ENCODE measurements at places on chromosomes 3 and 15. TPM values are rescaled to one million over a fixed set of nuclear protein-coding genes. Genes with fewer than 3 reads are reported as not detected.
A peak's percentile ranks its signal among the peaks of the same experiment; 100 is the strongest.

GRCh38 chr15:25787855-25788520 lies 75.1 kb downstream of the ATP10A start:
- peak overlapping the region; percentile 46 for H3K4me3 ChIP-seq
- no peak overlapping the region for H3K27ac ChIP-seq
- H3K36me3 ChIP-seq, result no peaks in the 10 kb centered on the region
- H3K27me3 ChIP-seq, result peaks cover 2% of the 10 kb centered on the region
- H3K4me1 ChIP-seq, result peaks cover 81% of the 10 kb centered on the region

GRCh38 chr3:72163809-72164634 lies 379.1 kb upstream of the PROK2 start:
- no peak for DNase-seq
- no peak overlapping the region for H3K27ac ChIP-seq
- peaks cover 1% of the 10 kb centered on the region for H3K27me3 ChIP-seq
- peaks cover 1% of the 10 kb centered on the region for H3K4me1 ChIP-seq

GRCh38 chr3:16290007-16290826 lies 25.2 kb downstream of the OXNAD1 start:
- peaks cover 5% of the 10 kb centered on the region for H3K27me3 ChIP-seq
- DNase-seq, result peak; percentile 47
- H3K27ac ChIP-seq, result peak overlapping the region; percentile 93
- peak overlapping the region; percentile 68 for H3K4me3 ChIP-seq

GRCh38 chr3:104909198-104909597 lies 457.5 kb upstream of the ALCAM start:
- no peak overlapping the region for H3K27ac ChIP-seq
- H3K27me3 ChIP-seq, result no peaks in the 10 kb centered on the region
- no peaks in the 10 kb centered on the region for H3K36me3 ChIP-seq
- DNase-seq, result no peak
- no peaks in the 10 kb centered on the region for H3K4me1 ChIP-seq

DNA sequence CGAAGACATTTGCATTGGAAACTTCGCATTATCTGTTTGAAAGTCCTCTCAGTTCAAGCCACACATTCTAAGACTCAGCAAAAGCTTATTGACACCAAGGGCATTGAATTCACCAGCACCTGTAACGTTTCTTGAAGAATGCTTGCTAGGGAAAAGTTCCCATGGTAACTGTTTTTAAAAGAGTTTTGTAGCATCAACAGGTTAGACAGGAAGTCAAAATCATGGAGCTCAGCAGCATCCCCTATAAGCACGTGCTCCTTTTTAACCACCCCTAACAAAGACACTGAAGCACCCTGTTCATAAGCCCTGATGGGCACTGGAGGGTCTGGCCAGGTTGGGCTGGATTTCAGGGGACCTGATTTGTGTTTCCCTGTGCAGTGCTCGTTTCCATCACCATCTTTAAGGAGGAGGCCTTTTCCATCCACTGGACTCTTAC lies 229.7 kb upstream of the BHLHE40 start:
- H3K4me3 ChIP-seq, result peak overlapping the region; percentile 69
- peaks cover 84% of the 10 kb centered on the region for H3K4me1 ChIP-seq
- H3K27ac ChIP-seq, result peak overlapping the region; percentile 91

DNA sequence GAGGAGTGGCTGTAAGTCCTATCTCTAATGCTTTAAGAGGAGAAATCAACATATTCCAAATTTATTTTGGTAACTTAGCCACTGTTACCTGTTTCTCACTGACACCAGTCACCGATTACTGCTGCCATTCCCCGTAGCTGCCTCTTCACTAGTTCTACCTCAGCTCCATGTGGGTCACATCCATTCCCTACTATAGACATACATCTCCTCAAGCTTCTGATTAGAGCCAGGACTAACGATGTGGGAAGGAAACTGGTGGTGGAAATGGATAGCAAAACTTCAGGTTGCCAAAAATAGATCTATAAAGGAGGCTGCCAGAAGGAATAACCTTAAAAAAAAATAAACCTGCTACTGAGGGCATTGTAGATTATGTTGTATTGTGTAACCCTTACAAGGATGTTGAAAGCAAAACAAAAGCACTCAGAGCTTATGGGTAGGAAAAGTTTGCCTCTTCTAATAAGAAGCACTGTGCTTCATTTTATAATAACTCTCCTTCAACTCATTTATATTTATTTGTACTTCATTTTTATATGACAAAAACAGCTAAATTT lies 56.0 kb downstream of the KAT2B start:
- peak overlapping the region; percentile 13 for H3K27ac ChIP-seq
- H3K4me3 ChIP-seq, result no peak overlapping the region
- H3K36me3 ChIP-seq, result peaks cover 20% of the 10 kb centered on the region
- no peaks in the 10 kb centered on the region for H3K27me3 ChIP-seq
- DNase-seq, result no peak

DNA sequence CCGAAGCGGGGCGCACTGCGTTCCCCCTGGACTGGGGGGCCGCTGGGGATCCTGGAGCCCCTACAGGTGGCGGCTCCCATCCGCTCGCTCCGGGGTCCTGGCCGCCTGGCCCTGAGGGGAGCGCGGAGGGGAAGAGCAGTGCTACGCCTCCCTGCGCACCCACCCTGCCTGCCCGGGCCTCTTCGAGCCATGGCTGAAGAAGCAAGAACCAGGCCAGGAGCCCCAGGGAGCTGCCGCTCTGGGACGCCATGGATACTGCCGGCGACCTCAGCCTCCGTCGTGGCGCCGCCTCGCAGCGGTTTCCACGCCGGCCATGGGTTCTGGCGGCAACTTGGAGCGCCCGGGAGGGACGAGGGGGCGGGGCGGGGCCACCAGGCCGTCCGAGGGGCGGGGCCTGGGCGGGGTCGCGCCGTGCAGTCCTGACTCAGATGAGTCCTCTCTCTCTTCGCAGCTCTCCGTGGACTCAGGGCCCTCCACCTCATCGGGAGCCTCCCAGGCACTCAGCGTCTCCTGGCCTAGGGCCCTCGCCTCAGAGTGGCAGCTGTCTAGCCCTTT lies 50.9 kb downstream of the MYL3 start:
- no peak overlapping the region for H3K27ac ChIP-seq
- H3K27me3 ChIP-seq, result no peaks in the 10 kb centered on the region
- no peaks in the 10 kb centered on the region for H3K36me3 ChIP-seq

GRCh38 chr15:30065025-30065801 lies 17.5 kb upstream of the GOLGA8J start:
- H3K4me3 ChIP-seq, result no peak overlapping the region
- no peak overlapping the region for H3K27ac ChIP-seq
- no peaks in the 10 kb centered on the region for H3K36me3 ChIP-seq
- no peaks in the 10 kb centered on the region for H3K4me1 ChIP-seq
- H3K27me3 ChIP-seq, result peaks cover 5% of the 10 kb centered on the region

DNA sequence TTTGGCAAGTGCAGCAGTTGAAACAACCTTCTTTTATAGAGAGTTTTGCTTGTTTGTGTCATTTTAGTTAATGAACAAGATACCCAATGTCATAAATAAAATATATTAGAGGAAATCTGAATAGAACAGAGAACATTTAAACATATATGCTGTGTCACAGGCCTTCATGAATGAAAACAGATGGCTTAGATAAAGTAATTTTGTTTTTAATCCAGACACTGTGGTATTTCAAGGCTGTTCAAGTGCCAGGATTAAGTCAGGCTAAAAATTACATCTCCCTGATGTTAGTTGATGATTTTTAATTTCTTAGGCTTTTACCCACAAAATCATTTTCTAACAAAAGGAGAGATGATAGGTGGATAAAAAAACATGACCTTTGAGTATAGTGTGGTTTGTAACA lies 4.9 kb upstream of the ACKR4 start:
- H3K4me3 ChIP-seq, result no peak overlapping the region
- H3K27me3 ChIP-seq, result peaks cover 2% of the 10 kb centered on the region
- H3K36me3 ChIP-seq, result peaks cover 37% of the 10 kb centered on the region

GRCh38 chr3:178001670-178002101 lies 534.5 kb upstream of the KCNMB2 start:
- DNase-seq, result no peak
- no peaks in the 10 kb centered on the region for H3K27me3 ChIP-seq
- peaks cover 4% of the 10 kb centered on the region for H3K36me3 ChIP-seq
- H3K27ac ChIP-seq, result peak overlapping the region; percentile 76

DNA sequence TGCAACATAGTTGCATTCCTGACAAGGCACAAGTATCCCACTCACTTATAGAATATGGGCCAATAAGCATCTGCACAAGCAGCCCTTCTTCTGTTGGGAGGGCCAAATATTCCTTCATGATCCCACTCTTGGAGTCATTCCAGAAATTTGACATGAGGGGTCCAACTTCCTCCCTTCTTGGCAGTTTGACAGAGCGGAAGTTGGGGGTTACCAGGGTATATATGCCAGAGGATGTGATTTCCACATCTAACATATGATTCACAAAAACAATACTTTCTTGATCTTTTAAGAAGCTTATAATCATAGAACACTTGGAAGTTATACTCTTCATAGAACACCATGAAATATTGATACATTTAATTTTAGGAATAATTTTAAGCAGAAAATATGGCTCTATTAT lies 100.9 kb upstream of the CRBN start:
- H3K4me1 ChIP-seq, result peaks cover 5% of the 10 kb centered on the region
- no peaks in the 10 kb centered on the region for H3K27me3 ChIP-seq
- DNase-seq, result no peak
- no peak overlapping the region for H3K4me3 ChIP-seq
- no peaks in the 10 kb centered on the region for H3K36me3 ChIP-seq

DNA sequence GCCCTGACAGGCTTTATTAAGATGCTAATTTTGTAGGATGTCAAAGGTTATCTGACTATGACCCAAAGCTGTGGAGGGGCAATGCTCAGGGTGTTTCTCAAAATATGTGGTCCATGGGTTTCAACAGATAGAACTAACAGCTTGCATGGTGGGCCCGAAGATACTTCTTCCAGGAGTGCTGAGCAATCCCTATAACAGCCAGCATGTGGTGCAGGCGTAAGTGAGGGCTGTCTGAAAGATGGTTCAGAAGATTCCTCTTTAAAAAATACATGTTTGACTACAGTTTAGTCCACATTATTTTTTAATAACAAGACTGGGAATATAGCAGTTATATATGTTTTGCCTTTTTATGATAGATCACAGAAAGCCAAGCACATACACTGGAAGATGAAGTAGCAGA lies 7.6 kb downstream of the SCG3 start:
- peaks cover 9% of the 10 kb centered on the region for H3K27me3 ChIP-seq
- no peak overlapping the region for H3K27ac ChIP-seq
- H3K4me3 ChIP-seq, result no peak overlapping the region
- no peaks in the 10 kb centered on the region for H3K36me3 ChIP-seq
- no peak for DNase-seq

DNA sequence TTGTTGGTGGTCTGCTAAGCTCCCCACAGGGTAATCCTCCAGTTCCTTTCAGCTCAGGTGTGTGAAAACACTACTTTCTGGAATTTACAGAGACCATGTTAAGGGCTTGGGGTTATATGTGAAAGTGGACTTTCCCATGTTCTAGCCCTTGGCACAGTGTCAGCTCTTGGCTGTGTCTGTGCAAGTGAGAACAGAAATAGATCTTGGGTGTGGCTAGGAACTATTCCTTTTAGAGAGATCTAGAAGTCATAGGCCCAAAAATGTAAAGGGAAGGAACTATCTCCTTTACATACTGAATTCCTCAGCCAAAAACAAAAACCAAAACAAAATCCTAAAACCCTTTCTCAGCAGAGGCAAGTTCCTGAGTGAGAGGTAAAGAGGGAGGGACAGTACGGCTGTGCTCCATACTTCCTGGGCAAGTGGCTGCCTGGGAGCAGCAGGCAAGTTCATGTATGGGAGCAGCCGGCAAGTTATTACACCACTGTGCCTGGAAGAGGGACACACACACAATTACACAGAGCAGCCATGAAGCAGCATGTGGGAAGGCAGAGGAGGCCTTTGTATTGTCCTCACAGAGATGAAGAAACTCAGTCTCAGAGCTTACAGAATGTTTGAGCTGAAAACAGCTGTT lies 19.9 kb upstream of the C3orf62 start:
- peaks cover 16% of the 10 kb centered on the region for H3K36me3 ChIP-seq
- no peaks in the 10 kb centered on the region for H3K4me1 ChIP-seq
- peaks cover 2% of the 10 kb centered on the region for H3K27me3 ChIP-seq
- DNase-seq, result no peak
- H3K27ac ChIP-seq, result no peak overlapping the region

DNA sequence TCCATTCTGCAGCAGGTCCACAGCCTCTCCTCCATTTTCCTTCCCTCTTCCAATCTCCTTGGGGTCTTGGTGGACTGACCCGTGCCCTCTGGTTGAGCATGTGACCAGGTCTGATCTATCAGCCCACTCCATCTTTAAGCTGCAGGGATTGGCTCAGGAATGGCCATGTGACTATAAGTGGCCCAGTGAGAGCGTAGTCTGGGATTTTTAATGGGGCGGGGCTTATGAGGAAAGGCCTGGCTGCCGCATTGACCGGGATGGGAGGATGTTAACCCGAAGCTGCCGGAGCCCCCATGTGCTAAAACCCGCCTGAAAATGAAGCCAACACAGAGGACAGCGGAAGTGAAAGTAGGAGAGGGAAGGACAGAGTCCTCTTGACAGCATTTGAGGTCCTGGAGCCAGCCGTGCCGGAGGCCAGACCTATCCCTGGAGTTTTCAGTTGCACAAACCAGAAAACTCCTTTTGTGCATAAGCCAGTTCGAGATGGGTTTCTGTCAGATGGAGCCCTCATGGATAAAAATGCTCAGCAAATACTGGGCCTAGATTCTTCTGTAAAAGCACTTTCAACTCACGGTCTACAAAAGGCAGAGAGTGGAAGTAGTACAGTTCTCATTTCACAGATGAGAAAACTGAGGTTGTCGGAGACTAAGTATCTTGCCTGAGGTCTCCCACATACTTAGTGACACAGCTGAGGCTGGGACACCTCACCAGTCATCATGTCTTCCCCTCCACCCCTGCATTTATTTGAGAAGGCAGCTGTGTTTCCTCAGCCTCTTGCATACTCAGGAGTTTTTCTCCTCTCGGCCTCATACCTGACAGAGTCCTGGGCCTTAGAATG lies 61.9 kb downstream of the ATP2B2 start:
- H3K4me1 ChIP-seq, result no peaks in the 10 kb centered on the region
- no peak for DNase-seq
- H3K27ac ChIP-seq, result no peak overlapping the region
- H3K36me3 ChIP-seq, result no peaks in the 10 kb centered on the region
- no peak overlapping the region for H3K4me3 ChIP-seq

- H3K36me3 ChIP-seq, result no peaks in the 10 kb centered on the region
- H3K4me1 ChIP-seq, result no peaks in the 10 kb centered on the region
- no peaks in the 10 kb centered on the region for H3K27me3 ChIP-seq
- no peak for DNase-seq
- H3K4me3 ChIP-seq, result no peak overlapping the region
Observed at GRCh38 chr3:147544290-147544689, 135.1 kb downstream of the ZIC1 start.

GRCh38 chr15:35067496-35068347 lies 17.4 kb downstream of the NANOGP8 start:
- H3K4me1 ChIP-seq, result no peaks in the 10 kb centered on the region
- no peaks in the 10 kb centered on the region for H3K36me3 ChIP-seq
- no peaks in the 10 kb centered on the region for H3K27me3 ChIP-seq
- H3K27ac ChIP-seq, result no peak overlapping the region

GRCh38 chr3:188362405-188362831 lies 208.5 kb downstream of the LPP start:
- peaks cover 7% of the 10 kb centered on the region for H3K27me3 ChIP-seq
- peaks cover 83% of the 10 kb centered on the region for H3K4me1 ChIP-seq
- H3K36me3 ChIP-seq, result peaks cover 4% of the 10 kb centered on the region
- peak; percentile 66 for DNase-seq

Gene CHAC1
- not detected for polyA plus RNA-seq

Gene POPDC2
- polyA plus RNA-seq, result 3.6 TPM

Gene MB21D2
- 0.07 TPM for polyA plus RNA-seq

Gene CPLX3
- not detected for polyA plus RNA-seq

Gene NR2E3
- not detected for polyA plus RNA-seq

Measured in immature natural killer cell (primary cell).